ENCODE measurements at places on chromosomes 5 and 9.

DNA sequence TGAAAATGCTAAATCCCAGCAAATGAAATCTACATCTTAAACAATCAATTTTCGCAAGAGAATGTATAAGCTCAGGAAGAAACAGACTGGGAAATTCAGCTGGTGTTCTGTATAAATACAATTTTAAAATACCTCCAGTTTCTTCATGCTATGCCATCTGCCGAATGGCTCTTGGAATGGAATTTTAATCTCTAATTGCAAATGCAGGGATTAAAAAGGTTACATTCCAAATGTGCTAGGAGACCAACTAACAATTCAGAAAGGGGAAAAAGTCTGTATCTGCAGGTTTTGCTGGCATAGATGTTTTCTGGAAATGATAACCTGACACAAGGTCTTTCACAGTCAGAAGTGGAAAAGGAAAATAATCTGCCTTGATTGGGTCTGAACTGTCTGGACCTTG is 379.7 kb downstream of the MAT2B start:
- no peak for DNase-seq

DNA sequence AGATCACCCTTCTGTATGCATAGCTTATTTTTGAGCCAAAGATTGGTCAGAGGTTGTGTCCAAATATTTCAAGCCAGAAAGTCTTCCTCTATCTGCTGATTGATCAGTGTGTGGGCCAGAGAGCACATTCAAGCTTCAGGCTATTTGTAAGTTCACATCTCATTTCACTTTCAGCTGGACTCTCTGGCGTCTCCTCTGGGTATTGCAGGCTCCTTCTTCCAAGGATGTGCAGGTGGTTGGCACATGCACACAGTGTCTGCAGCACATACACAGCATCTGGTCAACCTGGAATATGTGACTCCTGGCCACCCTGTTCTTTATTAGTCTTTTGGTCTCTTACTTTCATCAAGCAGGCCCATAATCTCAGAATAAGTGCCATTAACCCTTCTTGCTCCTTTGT is 516.1 kb downstream of the ANXA1 start:
- no peak for DNase-seq

GRCh38 chr5:10676224-10676623 is 84.8 kb downstream of the DAP start:
- DNase-seq: no peak

DNA sequence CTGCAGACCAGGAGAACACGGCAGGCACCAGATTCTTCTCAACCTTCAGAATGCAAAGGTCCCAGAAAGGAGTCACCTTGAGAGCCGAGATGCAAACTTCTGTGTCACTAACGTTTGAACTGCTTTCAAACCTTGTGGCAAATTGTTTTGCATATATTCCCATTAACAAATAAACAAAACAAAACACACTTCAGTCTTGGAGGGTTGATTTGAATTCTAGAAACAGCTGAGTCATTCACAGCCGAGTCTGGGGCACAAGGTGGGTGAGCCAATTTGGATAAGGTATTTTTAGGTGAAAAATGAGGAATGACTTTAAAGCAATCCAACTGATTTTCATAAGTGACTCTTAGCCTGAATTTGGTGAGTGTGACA is 38.8 kb upstream of the ANKRD33B start:
- DNase-seq: no peak

DNA sequence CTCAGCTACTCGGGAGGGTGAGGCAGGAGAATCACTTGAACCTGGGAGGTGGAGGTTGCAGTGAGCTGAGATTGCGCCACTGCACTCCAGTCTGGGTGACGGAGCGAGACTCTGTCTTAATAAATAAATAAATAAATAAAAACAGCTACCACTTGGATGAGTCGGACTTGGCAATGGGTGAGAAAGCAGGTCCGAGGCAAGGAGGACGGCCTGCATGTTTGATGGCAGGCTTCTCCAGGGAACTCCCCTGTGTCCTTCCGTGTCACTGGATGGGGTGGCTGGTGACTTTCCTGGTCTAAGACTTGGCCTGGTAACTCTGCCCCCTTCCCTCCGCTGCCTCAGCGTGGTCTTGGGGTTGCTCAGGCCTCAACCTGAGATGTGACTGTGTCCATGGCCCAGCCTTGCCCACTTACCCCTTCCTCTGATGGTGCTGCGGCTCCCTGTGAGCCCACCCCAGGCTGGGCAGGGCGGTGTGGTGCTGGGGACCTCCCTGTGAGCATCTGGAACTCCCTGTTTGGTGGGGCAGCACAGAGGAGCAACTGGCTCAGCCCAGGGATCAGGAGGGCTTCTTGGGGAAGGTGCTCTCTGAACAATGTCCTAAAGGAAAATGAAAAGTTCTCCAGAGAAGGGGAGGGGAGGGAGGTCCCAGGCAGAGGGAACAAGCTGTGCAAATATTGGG is 62.5 kb upstream of the PSD2 start:
- DNase-seq: no peak

- no peak for DNase-seq
Observed at GRCh38 chr9:94664801-94665200, 25.5 kb upstream of the FBP1 start.

DNA sequence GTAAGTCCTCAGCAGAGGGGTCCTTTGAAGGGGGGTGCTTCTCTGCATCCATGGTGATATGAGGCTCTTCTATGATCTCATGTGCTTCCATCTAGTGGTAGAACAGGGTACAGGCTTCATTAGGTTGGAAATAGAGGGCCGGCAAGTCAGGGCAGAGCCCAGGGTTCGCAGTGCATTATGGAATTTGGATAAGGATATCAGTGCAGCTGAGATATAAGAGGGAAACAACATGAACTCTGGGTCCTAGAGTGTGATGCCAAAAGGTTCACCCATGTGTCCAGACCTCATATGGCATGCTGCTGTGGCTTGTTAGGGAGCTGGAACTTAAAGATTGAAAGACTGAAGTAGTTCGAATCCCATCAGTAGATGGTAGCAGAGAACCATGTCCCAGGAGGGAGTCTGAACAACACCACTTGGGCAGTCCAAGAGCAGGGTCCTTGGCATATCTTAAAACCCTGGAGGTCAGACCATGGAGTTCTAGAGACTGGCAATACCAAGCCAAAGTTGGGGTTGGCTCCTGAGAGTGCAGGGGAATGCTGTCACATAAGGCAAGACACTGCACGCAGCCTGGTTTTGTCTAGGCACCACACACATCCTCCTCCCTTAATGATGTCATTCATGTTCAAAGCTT is 2.3 kb downstream of the FAM221B start:
- peak; percentile 68 for DNase-seq

DNA sequence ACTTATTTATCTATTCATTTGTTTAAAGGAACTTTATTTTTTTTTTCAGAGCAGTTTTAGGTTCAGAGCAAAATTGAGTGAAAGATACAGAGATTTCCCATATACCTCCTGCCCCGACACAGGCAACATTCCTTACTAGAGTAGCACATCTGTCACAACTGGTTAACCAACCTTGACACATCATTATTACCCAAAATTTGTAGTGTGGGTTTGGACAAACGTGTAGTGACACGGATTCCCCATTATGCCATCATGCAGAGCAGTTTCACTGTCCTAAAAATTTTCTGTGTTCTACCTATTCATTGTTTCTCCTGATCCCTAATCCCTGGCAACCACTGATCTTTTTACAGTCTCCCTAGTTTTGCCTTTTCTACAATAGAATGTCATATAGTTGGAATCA is 57.3 kb upstream of the LHFPL2 start:
- no peak for DNase-seq

GRCh38 chr9:36499174-36499890 is 73.4 kb upstream of the MELK start:
- DNase-seq: no peak

- no peak for DNase-seq
Observed at GRCh38 chr9:37239224-37239859, 119.0 kb downstream of the ZCCHC7 start.

- no peak for DNase-seq
Observed at GRCh38 chr9:76911971-76912370, 6.1 kb upstream of the PRUNE2 start.

- DNase-seq: no peak
Observed at GRCh38 chr9:27581826-27582225, 8.5 kb upstream of the C9orf72 start.

GRCh38 chr5:30991462-30991861 is 202.0 kb upstream of the CDH6 start:
- no peak for DNase-seq

DNA sequence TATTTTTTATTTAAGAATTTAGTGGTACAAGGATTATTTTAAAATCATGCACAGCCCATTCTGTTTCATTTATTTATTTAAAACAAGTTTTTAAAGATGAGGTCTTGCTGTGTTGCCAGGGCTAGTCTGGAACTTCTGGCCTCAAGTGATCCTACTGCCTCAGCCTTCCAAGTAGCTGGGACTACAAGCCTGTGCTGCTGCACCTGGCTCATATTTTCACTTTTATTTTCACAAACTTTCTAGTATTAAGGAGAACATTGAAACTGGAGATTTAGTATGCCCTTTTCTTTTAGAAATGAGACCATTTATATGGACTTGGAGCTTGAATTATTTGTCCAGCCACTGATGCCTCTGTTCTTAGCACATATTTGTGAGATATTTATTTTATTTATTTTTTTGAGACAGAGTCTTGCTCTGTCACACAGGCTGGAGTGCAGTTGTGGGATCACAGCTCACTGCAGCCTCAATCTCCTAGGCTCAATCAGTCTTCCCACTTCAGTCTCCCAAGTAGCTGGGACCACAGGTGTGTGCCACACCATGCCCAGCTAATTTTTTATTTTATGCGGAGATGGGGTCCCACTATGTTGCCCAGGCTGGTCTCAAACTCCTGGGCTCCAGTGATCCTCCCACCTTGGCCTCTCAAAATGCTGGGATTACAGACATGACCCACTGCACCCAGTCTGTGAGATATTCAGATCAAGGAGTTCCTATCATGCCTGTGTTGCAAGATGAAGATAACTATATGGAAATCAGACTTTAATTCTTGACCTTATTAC is 7.4 kb downstream of the DMXL1 start:
- DNase-seq: no peak

DNA sequence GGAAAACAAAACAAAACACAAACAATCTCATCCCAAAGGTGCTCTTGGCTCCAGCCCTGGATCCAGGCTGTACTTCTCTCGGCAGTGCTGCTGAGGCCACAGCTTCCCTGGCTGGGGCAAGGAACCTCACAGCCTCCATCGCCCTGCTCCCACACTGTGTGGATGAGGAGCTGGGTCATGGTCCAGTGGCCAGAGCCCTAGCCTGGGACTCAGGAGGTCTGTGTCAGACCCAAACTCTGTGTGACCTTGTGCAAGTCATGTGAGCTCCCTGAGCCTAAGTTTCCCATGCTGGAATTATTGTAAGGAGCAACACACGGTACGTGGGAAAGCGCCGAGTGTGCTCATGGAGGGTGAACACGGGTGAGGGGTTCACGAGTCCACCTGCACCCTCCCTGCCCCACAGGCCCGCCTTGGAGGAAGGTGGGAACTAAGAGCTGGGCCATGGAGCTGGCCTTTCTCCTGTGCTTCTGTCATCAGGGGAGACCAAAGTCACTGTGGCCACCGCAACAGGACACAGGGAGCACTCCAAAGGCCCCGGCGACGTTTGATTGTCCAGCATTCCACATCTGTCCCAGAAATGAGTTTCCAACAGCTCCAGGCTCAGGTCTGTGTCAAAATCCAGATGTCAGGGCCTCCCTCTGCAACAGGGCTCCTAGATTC is 26.2 kb upstream of the SMU1 start:
- no peak for DNase-seq

DNA sequence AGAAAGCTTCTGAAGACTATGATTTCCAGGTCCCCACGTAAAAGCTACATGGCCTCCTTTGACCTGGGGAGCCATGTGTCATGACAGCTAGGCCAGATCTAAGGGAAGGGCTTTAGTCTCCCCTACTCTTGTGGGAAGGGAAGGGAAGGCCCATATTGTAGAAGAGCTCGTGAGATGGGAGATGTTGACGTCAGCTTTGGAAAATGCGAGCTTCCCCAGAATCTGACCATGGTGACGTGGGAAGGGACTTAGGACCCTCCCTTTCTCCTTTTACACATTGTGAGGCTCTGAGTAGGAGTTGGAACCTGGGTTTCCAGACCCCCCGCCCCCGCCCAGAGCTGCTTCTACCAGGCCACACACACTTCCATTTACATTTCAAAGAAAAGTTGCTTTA is 165.5 kb downstream of the SYK start:
- no peak for DNase-seq

- no peak for DNase-seq
Observed at GRCh38 chr9:122220673-122221182, 8.0 kb downstream of the LHX6 start.

DNA sequence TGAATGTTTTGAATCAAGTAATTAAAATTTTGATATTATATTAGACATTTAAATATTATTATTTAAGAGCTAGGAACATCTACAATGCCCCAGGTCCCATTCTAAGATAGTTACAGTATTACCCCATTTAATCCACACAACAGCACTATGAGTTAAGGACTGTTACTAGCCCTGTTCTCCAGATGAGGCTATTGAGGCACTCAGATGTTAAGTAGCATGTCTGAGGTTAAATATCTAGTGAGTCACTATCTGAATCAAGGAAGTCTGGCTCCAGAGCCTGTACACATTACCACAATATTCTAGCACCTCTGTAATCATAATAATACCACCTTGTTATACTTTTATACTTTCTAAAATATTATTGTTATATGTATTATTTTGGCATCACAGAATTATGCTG is 304.6 kb downstream of the PDE4D start:
- DNase-seq: no peak

DNA sequence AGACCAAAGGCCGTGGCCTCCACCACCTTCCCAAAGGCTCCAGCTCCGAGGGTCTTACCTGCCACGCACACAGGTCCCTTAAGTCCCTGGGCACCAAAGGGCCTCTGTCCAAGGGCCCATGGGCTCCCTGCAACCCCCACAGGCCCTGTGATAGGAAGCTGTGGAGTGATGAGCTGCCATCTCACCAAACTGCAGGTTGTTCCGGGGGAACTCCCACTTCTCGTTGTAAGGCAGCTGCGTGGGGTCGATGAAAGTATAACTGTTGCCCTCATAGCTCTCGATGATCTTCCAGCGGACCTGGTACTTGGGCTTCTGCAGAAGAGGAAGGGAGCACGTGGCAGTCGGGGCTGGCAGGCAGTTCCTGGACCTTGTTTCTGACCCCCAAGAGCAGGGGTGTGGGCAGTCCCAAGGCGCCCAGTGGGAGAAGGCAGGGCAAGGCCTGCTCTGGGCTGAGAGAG is 24.8 kb downstream of the CSF1R start:
- DNase-seq: no peak

GRCh38 chr5:129496864-129497595 is 36.9 kb downstream of the ADAMTS19 start:
- DNase-seq: no peak

- no peak for DNase-seq
Observed at GRCh38 chr9:133107961-133108793, 12.9 kb downstream of the RALGDS start.

DNA sequence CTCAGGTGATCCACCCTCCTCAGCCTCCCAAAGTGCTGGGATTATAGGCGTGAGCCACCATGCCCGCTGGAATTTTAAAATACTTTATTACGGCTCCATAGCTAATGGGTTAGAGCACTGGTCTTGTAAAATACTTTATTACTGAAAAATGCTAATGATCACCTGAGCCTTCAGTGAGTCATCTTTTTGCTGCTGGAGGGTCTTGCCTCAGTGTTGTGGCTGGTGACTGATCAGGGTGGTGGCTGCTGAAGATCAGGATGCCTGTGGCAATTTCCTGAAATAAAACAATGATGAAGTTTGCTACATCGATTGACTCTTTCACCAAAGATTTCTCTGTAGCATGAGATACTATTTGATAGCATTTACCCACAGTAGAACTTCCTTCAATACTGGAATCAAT is 26.0 kb upstream of the GNE start:
- no peak for DNase-seq

- no peak for DNase-seq
Observed at GRCh38 chr9:124105266-124105665, 93.7 kb downstream of the LHX2 start.

All from activated CD8-positive, alpha-beta memory T cell treated with anti-CD3 and anti-CD28 coated beads for 24 hours (primary cell).